Caco-2 (cell line): ENCODE measurements at places on chromosomes 6 and 20. TPM values are rescaled to one million over a fixed set of nuclear protein-coding genes. Genes with fewer than 3 reads are reported as not detected.

NEDD9 gene
- 33.2 and 36.2 TPM in 2 replicates for total RNA-seq

BANF2 gene
- 2.1 and 3.0 TPM in 2 replicates for total RNA-seq

OXT gene
- 1.9 and 2.7 TPM in 2 replicates for total RNA-seq

DEFB121 gene
- total RNA-seq: not detected in 2 replicates

RIPOR2 gene
- 0.64 and 0.86 TPM in 2 replicates for total RNA-seq

SLC2A10 gene
- total RNA-seq: 4.2 and 4.3 TPM in 2 replicates

DNA sequence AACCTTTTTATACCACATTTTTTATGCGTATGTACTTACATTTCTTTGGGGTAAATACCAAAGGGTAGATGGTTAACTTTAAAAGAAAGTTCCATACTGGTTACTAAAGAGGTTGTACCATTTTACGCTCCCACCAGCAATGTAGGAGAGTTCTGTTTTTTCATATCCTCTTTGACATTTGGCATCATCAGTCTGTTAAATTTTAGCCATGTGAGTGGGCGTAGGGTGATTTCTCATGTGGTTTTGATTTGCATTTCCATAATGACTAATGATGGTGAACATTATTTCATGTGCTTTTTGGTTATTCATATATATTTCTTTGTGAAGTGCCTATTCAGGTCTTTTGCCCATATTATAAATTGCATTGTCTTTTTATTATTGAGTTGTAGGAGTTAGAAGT lies 194.2 kb downstream of the PRL start:
- no peak overlapping the region for H3K4me3 ChIP-seq
- H3K4me1 ChIP-seq: no peaks in the 10 kb centered on the region
- no peak for DNase-seq
- no peak overlapping the region for H3K27ac ChIP-seq

DNA sequence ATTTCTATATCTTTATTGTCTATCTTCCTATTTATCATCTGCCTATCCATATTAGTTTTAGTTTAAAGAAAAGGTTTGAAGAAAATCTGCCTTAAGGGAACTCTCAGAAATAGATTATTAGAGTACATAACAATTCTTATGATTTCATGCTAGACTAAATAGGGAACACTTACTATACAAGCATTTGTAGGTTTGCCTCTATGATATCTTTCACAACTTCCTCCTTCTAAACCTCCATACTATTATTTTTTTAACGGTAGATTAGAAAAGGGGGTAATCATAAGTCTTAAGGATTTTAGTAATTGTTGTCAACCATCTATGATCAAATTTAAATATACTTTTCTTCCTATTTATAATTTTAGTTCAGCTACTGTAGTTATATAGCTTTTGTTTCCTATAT lies 11.6 kb upstream of the DSE start:
- no peaks in the 10 kb centered on the region for H3K27me3 ChIP-seq
- H3K4me3 ChIP-seq: no peak overlapping the region
- H3K36me3 ChIP-seq: no peaks in the 10 kb centered on the region
- no peaks in the 10 kb centered on the region for H3K4me1 ChIP-seq
- no peak overlapping the region for H3K27ac ChIP-seq

DNA sequence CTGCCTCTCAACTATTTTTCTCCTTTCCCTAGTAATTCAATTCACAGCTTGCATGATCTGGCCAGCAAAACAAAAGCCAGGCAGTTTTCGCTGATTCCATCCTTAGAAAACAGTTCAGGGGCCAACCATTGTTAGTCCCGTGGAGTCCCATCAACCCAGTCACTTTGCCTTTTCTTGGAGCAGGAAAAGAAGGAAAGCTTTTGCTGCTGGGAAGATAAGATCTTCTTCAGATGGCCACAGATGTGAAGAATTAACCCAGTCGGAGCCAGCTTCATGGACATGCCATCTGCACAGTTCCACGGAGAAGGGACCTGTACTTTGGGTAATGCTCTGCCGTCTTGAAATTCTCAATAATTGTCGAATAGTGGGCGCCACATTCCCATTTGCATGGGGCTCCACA lies 76.9 kb upstream of the TSHZ2 start:
- no peak overlapping the region for H3K4me3 ChIP-seq
- no peak overlapping the region for H3K27ac ChIP-seq
- H3K27me3 ChIP-seq: no peaks in the 10 kb centered on the region
- H3K4me1 ChIP-seq: no peaks in the 10 kb centered on the region
- DNase-seq: no peak

DNA sequence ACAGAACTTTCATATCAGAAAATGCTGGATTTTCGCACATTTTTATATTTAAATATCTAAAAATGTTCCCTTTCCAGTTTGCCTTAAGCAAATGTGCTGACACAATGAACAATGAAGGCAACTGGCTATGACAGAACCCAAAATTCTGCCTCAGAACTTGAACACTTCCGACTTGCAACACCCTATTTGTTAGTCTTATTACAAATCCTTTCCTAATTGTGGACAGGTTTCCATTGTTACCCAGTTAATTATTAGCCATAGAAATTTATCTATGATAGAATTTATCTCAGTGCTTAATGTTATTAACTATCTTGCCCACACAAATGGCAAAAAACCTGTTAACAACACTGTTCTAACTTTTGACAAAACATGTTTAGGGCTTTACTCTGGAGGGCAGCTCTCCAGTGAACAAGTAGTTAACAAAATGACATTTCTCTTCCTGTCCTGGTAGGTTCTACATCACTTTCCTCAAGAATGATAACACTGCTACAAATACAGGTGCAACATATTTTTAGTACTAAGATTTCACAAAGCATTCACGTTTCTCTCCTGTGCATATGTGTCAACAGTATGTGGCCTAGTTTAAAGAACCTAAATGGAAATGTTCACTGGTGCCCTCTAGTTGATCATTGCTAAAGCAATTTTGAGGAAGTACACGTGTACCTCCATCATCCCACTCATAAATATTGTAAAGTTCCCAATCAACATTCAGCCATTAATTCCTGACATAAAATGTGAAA lies 58.4 kb downstream of the HIVEP2 start:
- no peak for DNase-seq
- H3K4me1 ChIP-seq: peaks cover 31% of the 10 kb centered on the region
- H3K4me3 ChIP-seq: no peak overlapping the region
- H3K27ac ChIP-seq: no peak overlapping the region

GRCh38 chr20:35264755-35265154 lies 13.2 kb downstream of the MMP24OS start:
- H3K4me3 ChIP-seq: no peak overlapping the region
- H3K27me3 ChIP-seq: no peaks in the 10 kb centered on the region
- H3K36me3 ChIP-seq: no peaks in the 10 kb centered on the region; the same call in 1 of the 2 replicates
- peak overlapping the region; percentile 98 for H3K27ac ChIP-seq

GRCh38 chr20:46938434-46938833 lies 43.8 kb downstream of the EYA2 start:
- H3K4me3 ChIP-seq: no peak overlapping the region
- H3K4me1 ChIP-seq: no peaks in the 10 kb centered on the region
- H3K27me3 ChIP-seq: no peaks in the 10 kb centered on the region
- no peak for DNase-seq
